Gastroesophageal sphincter (tissue), 4 donors: ENCODE measurements at places on chromosomes 16 and 17. TPM values are rescaled to one million over a fixed set of nuclear protein-coding genes. Genes with fewer than 3 reads are reported as not detected.

DNA sequence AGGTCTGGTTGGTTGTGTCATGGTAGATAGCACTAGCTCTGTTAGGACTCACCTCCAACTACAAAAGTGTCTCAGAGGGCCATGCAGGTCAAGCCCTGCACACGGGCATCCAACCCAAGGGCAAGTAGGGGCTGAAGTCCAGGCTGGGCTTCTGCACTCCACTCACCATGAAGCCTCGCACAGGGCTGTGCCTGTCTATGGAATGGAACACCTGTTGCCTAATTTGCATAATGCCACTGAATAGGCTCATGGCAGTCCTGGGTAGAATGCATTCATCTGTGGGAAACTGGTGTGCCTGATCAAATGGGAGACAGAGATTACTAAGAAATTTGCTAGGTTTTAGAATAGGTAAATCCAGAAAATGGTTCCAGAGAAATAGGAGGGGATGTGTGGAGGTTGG lies 8.0 kb upstream of the AKAP1 start:
- ATAC-seq: no peak

The APOBR gene
- total RNA-seq: 1.6 TPM

GRCh38 chr17:49993423-49994060 lies 1.5 kb downstream of the DLX3 start:
- ATAC-seq: peak; percentile 52

DNA sequence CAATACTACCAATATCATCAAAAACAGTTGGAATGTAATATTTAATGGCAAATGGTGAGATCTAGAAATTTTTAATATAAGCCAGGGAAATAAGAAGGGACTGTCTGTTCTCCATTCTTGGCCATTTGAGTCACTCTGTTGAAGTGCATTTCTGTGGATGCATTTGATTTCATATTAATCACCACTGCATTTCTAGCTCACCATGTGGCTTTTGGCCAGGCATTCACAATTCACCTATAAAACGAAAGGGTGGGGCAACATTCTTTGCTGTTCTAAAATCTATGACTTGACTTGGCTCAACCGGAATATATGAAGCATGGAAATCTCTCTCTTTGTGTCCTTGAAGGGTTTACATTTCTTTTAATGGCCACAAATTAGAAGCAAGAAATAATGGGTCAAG lies 483.0 kb downstream of the SLC39A11 start:
- ATAC-seq: no peak

The PPP1R27 gene
- not detected for total RNA-seq

GRCh38 chr16:52101246-52101645 lies 445.7 kb downstream of the TOX3 start:
- no peak for ATAC-seq

The NLRC3 gene
- total RNA-seq: 1.1 TPM

GRCh38 chr17:47975189-47975822 lies 4.4 kb downstream of the CDK5RAP3 start:
- ATAC-seq: no peak
